ENCODE measurements at places on chromosomes 4 and X.

- DNase-seq, result no peak
Observed at GRCh38 chrX:40088299-40088625, 9.5 kb downstream of the BCOR start.

DNA sequence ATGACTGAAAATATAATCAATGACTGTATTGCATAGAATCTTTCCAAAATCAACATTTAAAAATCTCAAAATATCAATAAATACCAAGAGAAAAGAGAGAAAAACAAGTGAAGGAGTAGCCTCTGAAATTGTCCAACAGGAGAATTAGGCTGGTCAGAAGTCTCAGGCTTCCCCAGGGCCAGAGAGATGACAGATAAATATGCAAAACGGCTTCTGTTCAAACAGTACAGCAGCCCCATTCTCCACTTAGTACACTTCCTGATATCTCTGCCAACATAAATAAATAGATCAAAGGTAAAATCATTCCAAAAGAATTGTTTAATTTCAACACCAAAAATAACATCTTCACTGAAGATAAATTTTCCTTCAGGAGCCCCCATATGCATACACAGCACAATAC, 204.7 kb upstream of the GABRA2 start:
- no peak for DNase-seq

- DNase-seq, result no peak
Observed at GRCh38 chrX:29241809-29242208, 654.6 kb downstream of the IL1RAPL1 start.

GRCh38 chrX:131792789-131793462, 230.2 kb upstream of the STK26 start:
- DNase-seq, result peak; percentile 64

GRCh38 chrX:31178064-31178768, 106.4 kb upstream of the FTHL17 start:
- DNase-seq, result no peak

DNA sequence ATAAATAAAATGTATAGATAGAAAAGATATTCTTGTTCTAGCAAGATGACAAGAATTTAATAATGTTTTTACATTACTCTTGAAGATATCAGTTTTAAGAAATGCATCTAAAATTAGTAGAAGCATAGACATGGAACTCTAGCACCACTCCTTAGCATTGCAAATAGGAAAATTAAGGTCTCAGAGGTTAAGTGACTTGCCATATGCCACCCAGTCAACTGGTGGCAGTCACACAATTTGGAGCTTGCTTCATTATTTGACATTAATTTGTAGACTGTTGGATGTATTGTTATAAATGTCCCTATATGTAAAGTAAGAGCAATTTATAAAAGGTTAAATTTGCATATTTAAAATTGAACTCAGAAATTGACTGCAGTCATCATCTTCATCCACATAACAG, 20.8 kb downstream of the GPM6A start:
- DNase-seq, result no peak

GRCh38 chr4:152784490-152785350, 5.0 kb downstream of the ARFIP1 start:
- peak; percentile 7 for DNase-seq

DNA sequence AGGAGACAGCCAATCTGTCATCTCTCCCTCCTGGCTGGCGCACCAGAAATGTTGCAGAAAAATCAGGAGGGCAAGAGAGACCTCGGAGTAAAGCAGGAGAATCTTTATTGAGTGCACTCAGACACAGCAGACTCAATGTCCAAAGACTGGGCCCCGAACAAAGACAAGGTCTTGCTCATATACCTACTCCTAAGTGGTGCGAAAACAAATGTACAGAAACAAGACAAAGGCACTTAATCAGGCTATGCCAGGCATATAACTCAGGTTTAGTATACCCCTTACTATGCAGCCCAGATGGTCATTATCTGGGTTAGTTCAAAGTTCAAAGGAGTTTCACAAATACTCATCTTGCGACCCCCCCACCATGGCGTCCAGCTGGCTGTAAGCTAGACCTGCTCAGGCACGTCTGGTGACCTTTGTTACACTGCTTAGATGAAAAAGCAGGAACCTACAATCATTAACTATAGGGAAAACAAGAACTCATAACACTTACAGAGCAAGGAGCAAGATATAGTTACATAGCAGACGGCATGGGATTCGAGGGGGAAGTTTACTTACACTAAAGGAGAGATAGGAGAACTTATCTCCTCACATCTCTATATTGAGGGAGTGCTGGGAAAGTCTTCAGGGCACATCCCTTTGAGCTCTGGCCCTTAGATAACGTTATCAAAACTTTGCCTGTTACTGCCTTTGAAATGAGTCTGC, 27.5 kb downstream of the SULT1E1 start:
- DNase-seq, result no peak

DNA sequence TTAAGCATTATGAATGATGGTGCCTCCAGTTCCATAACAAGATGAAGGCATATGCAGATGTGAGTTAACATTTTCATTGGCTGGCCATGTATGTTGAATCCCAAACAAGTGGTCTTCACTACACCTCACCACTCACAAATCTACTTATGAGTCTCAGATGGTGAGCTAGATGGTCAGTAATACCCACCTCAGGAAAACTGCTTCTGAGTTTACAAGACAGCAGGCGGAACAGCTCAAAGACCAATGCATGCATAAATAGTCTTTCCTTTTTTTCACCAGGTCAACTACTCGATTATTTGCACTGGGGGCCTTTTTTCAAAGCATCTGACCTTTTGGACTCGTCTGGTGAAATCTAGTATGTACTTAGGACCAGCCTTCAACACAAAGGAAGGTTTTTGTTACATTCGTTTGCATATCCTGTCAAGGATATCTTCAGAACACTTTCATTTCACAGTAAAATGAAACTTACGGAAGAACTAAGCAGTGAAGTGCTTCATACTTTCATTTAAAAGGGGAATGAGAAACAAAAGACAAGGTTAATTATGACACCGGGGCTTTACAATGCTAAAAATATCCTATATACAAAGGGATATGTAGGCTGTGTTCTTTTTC, 23.1 kb upstream of the TLR7 start:
- DNase-seq, result no peak

DNA sequence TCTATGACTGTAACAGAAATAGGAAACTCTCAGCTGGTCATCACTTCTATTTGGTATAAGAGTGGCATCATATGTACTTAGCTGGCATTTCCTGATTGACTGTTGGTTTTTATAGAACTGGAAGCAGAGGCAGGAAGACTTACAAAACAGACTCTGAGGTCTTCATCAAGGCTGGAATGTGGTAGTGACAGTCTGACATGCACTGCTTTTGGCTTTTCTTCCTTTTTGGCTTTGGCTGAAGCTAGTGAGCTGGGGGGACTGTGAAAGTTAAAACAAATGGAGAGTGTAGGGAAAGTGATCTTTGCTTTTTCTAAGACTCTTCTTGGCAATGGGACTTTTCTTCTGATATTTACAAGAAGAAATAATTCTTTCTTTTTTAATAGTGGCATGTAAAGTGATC, 121.1 kb upstream of the SLC4A4 start:
- DNase-seq, result no peak

- no peak for DNase-seq
Observed at GRCh38 chrX:141652286-141652685, 46.3 kb downstream of the SPANXD start.

DNA sequence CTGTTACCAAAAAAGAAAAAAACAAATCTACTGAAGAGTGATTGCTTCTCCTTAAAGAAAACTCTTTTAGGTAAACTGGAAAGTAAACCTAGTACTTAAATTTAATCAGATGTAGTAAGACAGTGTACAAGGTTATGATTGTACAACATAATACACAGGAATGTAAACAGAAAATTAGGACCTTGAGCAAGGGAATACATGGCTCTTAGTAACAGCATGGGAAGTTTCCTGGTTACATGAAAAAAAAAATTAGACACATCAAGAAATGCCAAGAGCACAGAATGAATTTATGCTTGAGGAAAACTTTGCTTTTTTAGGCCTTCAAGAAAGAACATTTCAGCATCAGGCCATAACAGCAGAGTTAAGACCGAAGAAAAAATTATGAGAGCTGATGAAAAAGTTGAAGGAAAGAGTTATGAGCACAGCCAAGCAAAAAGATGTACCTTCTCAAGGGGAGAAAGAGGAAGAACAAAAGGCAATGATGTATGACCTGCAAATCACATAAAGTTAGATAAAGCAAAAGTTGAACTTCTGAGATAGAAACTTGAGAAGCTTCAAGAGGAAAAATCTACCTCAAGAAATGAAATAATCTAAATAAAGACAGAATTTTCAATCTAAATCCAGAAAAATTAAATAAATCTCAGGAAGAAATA, 311.6 kb downstream of the GALNTL6 start:
- DNase-seq, result no peak

Measured in frontal cortex (tissue), 4 donors.